Large intestine (tissue), 12 donors: ENCODE measurements at places on chromosomes 11 and 22. TPM values are rescaled to one million over a fixed set of nuclear protein-coding genes. Genes with fewer than 3 reads are reported as not detected.

GRCh38 chr11:86519064-86519911 is 144.6 kb downstream of the CCDC81 start:
- DNase-seq, result no peak

- no peak for DNase-seq
These were observed 20.9 kb downstream of the SVIP start for GRCh38 chr11:22808571-22809197.

GRCh38 chr22:44357966-44358465 is 45.3 kb upstream of the SHISAL1 start:
- peak; percentile 28 for DNase-seq

DNA sequence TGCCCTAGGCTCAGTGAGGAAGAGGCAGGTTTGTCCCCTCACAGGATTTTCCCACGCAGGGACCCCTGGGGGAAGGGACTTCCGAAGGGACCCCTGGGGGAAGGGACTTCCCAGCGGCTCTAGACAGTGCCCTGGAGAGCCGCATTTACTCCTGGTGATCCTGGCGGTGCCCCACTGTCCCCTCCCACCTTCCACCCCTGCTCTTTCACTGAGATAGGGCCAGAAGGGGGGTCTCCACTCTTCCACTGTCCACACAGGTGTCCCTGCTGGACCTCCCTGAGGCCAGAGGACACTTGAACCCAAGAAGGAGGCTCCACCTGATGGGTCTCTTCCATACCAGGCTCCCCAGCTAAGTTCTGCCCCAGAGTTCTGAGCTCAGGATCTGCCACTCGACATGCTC is 1333.9 kb downstream of the BRD1 start:
- no peak for DNase-seq

DNA sequence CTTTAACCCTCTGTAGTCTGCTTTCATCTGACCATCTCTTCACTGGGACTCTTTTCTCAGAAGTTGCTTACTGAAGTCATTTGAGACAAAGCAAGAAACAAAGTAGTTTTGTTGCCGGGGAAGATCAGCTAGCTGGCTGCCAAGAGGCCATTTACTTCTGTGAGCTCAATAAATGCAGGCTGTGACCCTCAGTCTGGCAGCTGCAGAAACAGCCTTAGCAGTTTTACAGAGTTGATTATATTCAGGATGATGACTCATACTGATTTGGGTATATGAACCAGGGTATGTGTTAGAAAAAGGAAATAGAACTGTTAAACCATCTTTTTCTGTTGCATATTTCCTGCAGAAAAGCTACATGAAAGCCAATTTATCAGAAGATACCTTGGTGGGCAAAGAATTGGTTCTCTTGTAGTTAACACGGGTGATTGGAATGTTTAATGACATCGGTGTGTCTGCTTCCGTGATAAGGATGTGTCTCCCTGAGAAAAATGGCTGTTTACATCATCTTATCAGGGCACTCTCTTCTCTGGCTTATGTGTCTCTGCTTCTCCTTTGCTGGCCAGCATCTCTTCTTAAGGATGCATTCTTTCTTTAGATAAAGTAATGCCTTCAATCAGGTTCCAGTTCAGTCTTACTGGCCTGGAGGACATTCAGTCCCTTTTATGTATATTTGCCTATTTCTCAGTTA is 18.5 kb downstream of the FIBIN start:
- DNase-seq, result peak; percentile 41

The MISFA gene
- 4.3 TPM for polyA plus RNA-seq

The RFPL1 gene
- 0.37 TPM for polyA plus RNA-seq

GRCh38 chr22:33299245-33299956 is 241.2 kb upstream of the SYN3 start:
- DNase-seq, result no peak

DNA sequence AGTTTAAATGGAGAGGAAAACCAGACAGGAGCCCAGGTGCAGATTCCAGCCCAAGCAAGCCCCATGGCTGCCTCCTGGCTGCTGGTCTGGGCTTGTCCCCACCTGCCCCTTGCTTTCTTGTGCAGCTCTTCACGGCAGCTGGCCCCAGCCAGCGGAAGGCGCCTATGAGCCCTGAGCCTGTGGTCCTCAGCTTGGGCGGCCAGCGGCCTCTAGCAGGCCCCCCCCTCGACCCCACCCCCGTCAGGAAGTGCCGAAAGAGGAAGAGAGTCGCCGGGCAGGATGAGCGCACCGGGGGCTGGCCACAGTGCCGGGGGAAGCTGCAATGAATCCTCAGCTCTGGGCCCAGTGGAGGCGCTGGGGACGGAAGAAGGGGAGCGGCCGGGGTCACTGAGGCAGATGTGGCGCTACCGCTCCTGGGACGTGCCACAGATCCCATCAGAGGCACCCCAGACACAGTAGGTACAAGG is 2.1 kb upstream of the DGKZ start:
- DNase-seq, result no peak

The MRPL23 gene
- 70.2 TPM for polyA plus RNA-seq

- DNase-seq, result no peak
These were observed 248.3 kb downstream of the DDX10 start for GRCh38 chr11:108913204-108913603.

DNA sequence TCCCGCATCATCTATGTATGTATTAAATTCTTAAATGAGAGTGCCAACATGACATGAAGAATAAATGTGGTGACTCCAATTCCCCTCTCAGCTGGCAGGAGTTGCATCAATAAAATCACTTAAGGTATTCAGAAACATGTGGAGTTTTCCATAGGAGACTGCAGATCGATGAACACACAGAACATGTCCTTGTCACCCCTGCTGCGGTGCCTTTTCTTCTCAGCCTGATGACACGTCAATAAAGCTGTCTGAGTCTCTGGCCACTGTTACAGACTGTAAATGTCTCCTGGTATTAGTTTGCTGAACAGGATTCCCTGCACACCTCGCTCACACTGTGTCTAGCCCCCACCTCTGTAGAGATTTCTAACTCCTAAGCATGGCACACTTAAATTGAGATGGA is 460.5 kb downstream of the LRRC4C start:
- no peak for DNase-seq

DNA sequence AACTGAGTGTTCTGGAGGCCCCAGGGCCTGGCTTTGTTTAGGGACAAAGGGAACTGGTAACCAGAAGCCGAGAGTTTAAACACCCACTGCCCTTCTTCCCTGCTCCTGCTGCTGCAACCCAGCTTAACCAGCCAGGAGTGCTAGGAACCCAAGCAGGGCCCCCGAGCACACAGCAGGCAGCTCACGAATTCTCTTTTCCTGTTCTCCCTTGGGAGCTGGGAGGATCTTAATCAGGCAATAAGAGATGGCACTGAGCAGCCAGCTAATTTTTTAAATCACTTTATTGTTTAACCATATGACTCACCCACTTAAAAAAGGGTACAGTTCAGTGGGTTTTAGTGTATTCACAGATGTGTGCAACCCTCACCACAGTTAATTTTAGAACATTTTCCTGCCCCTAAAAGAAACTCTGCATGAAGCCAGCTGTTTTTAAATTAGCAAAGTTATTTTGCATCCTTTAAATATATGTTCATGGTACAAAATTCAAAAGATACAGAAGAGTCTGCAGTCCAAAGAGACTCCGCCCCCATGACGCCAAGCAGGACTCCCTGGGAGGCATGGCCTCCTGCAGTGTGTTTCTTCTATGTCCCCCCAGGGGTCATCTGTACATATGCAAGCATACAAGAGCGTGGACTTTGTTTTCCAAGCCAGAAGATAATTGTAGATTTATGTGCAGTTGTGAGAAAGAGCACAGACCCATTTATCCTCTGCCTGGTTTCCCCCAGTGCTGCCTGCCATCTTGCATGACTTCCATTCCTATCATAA is 18.9 kb upstream of the PPP6R3 start:
- DNase-seq, result no peak

GRCh38 chr11:28384418-28384817 is 276.2 kb downstream of the METTL15 start:
- DNase-seq, result no peak

- no peak for DNase-seq
These were observed 15.4 kb downstream of the DERL3 start for GRCh38 chr22:23823331-23823791.

DNA sequence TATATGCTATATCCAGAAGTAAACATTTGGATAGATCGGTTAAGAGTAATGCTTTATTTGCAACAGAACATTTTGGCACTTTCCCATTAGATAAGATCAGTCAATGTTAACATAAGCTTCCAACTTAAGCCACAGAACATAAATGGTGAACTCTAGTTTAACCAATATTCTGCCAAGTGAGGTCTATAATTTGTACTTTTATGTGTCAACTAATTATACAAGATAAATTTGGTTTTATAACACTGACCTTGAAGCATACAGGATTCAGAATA is 23.5 kb upstream of the BLID start:
- no peak for DNase-seq

The PHLDA2 gene
- 7.3 TPM for polyA plus RNA-seq

GRCh38 chr11:43589601-43590250 is 90.8 kb upstream of the HSD17B12 start:
- no peak for DNase-seq

DNA sequence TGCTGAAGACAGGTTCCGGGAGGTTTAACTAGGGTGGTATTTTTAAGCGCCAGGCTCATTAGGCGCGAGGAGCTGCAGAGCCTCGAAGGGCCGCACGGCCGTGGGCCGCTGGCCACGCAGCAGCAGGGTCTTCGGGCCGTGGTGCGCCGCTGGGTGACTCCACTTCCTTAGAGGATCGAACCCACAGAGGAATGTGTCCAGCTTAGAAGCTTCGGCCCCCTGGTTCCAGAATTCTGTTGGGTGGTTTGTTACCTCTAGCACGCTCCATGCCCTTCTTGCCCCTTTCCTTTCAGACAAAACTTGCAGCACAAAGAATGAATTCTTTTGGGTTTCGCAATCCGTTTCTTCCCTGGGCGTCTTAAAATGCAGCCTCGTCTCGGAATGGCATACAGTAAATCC is 773 bp upstream of the PATL1 start:
- DNase-seq, result peak; percentile 19

DNA sequence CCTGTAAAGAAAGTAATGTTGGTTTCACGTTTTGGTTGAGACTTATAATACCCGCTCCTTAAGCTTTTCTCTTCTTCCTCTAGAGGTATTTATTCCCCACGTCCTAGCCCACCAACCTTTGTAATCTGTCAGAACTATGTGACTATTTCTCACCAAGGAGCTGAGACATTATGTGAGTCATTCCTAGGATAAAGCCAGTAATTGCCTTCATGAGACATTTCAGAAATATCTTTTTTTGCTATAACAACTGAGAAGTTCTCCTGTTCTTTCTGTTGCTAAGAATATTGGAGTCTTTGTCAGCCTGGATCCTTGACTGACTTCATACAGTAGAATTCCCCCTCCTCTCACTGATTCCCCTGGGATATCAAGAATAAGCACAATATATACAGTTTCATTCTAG is 1497.0 kb upstream of the TENM4 start:
- DNase-seq, result no peak

- DNase-seq, result no peak
These were observed 58.0 kb upstream of the FGF3 start for GRCh38 chr11:69877235-69877634.

DNA sequence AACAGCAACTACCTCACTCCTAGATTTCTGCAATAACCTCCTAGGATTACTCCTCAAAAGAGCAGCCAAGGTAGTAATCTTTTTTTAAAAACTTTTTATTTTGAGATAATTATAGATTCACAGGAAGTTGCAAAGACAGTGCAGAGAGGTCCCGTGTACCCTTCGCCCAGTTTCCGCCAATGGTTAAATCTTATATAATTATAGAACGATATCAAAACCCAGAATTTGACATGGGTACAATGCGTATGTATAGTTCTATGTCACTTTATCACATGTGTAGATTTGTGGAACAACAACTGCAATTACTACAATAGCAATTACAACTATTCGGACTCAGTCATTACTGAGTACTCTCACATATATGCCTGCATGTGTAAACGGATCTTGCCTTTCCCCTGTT is 94.8 kb upstream of the APOA1 start:
- DNase-seq, result no peak

GRCh38 chr22:17845790-17846189 is 71.5 kb upstream of the BID start:
- no peak for DNase-seq

GRCh38 chr11:76631566-76632308 is 38.8 kb downstream of the LRRC32 start:
- DNase-seq, result no peak

- no peak for DNase-seq
These were observed 164.4 kb upstream of the ZBED5 start for GRCh38 chr11:11022125-11022730.

DNA sequence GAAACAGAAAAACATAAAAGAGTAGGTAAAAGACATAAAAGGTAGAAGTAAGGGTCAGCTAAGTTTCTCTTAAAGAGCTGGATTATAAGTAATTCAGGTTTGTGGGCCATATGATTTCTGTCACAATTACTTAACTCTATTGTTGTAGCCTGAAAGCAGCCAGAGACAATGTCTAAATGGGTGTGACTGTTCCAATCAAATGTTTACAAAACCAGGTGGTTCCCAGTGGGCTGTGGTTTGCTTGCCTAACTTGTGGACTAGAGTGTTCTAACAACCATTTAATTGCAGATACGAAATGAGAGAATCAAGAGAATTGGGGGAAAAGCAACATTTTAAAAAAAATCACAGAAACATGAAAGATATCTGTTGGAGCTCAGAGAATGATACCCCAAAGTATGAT is 22.6 kb downstream of the OR6M1 start:
- DNase-seq, result no peak

GRCh38 chr22:18156878-18157713 is 7.1 kb downstream of the USP18 start:
- peak; percentile 72 for DNase-seq

DNA sequence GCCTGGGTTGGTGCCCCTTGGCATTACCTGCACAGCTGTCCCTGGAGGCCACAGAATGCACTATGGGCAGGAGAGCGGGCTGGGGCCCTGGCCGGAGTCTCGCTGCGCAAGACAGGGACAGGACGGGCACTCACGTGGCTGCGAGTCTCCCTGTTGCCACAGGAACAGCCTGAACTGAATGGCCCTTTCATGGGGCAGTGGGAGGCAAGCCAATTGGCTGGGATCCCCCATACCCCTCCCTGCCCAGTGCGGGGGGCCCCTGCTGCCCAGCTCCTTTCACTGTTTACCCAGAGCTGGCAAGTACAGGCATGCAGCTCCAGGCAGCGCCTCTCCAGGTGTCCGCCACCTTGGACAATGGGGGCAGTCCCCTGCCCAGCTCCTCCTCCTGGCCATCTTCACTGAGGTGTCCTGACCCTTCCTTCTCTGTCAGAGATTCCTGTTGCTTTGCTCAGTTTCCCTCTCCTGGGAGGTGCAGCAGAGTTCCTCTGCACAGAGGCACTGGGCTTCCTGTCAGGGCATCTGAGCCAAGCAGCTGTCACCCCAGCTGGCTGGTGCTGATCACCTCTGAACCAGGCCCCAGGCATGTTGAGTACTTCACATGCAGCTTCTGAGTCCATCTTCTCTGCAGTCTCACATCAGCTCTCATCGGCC is 5.2 kb downstream of the USP2 start:
- no peak for DNase-seq

The SERPING1 gene
- 48.9 TPM for polyA plus RNA-seq

The OR4D6 gene
- not detected for polyA plus RNA-seq

The OR2AT4 gene
- polyA plus RNA-seq, result 3.2 TPM

The KCNE3 gene
- polyA plus RNA-seq, result 33.1 TPM

The RAB38 gene
- polyA plus RNA-seq, result 12.1 TPM

The CECR2 gene
- 1.7 TPM for polyA plus RNA-seq
